Activated CD4-positive, alpha-beta memory T cell treated with anti-CD3 and anti-CD28 coated beads for 36 hours (primary cell): ENCODE measurements at places on chromosomes 1 and 21. TPM values are rescaled to one million over a fixed set of nuclear protein-coding genes. Genes with fewer than 3 reads are reported as not detected.

Gene CDK18
- 2.5 TPM for total RNA-seq

Gene DIRAS3
- not detected for total RNA-seq

Gene PLA2G2F
- not detected for total RNA-seq

Gene GLRX2
- 25.4 TPM for total RNA-seq

Gene MATN1
- total RNA-seq: 0.34 TPM

- peak; percentile 49 for DNase-seq
Observed at GRCh38 chr1:167090314-167090942, at the start of gene GPA33. GPA33 (minus strand) TSS chr1:167090377; CDS start chr1:167090287, 90 bp downstream.

GRCh38 chr1:224631462-224632115 lies 15.5 kb downstream of the CNIH3 start:
- no peak for DNase-seq

DNA sequence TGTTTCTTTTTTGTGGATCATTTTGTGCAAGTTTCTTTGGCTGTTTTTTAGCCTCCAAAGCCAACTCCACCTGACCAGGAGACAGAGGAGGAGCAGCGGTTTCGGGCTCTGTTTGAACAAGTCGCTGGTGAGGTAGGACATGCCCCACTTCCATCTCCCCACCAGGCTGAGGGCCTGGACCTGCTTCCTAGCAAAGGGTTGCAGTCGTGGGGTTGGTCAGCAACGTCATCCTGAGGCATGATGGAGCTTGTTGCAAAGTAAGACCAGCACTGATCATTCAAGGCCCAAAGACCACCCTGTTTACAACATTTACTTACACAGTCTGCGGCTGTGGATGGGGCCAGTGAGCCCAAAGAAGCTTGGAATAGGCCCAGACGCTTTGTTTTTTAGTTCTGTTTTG lies 40.3 kb downstream of the CAPN9 start:
- DNase-seq: no peak

DNA sequence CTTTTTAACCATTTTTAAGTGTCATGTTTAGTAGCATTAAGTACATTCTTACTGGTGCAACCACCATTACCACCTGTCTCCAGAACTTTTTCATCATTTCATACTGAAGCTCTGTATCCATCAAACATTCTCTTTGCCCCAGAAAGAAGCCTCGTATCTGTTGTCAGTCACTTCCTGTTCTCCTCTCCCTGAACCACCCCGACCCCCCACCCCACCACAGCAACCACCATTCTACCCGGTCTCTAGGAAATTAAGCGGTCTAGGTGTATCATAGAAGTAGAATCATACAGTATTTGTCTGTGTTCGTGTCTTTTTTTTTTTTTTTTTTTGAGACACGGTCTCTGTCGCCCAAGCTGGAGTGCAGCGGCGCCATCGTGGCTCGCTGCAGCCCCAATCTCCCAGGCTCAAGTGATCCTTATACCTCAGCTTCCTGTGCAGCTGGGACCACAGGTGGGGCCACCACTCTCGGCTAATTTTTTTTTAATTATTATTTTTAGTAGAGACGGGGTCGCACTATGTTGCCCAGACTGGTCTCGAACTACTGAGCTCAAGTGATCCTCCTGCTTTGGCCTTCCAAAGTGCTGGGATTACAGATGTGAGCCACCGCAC lies 23.7 kb upstream of the EPHA8 start:
- no peak for DNase-seq

GRCh38 chr1:93878501-93878888 lies 511 bp downstream of the DNTTIP2 start:
- DNase-seq: peak; percentile 83

- DNase-seq: no peak
Observed at GRCh38 chr1:64974288-64974825, 8.0 kb upstream of the JAK1 start.

GRCh38 chr1:77948841-77949424 lies 29.9 kb downstream of the FUBP1 start:
- no peak for DNase-seq

- no peak for DNase-seq
Observed at GRCh38 chr21:43762303-43763128, 13.6 kb downstream of the CSTB start.

GRCh38 chr1:201890223-201890622 lies 1.5 kb downstream of the SHISA4 start:
- no peak for DNase-seq

GRCh38 chr1:54172614-54173599 lies 20.1 kb upstream of the CDCP2 start:
- no peak for DNase-seq

- DNase-seq: no peak
Observed at GRCh38 chr1:221076391-221076811, 197.2 kb downstream of the HLX start.

GRCh38 chr21:33251119-33251518 lies 15.0 kb upstream of the IL10RB start:
- DNase-seq: no peak

- DNase-seq: no peak
Observed at GRCh38 chr1:210417881-210418280, 89.2 kb downstream of the HHAT start.
